ENCODE measurements at places on chromosomes 4 and X.

GRCh38 chr4:86055898-86056297 is 304.0 kb downstream of the MAPK10 start:
- no peak for DNase-seq

DNA sequence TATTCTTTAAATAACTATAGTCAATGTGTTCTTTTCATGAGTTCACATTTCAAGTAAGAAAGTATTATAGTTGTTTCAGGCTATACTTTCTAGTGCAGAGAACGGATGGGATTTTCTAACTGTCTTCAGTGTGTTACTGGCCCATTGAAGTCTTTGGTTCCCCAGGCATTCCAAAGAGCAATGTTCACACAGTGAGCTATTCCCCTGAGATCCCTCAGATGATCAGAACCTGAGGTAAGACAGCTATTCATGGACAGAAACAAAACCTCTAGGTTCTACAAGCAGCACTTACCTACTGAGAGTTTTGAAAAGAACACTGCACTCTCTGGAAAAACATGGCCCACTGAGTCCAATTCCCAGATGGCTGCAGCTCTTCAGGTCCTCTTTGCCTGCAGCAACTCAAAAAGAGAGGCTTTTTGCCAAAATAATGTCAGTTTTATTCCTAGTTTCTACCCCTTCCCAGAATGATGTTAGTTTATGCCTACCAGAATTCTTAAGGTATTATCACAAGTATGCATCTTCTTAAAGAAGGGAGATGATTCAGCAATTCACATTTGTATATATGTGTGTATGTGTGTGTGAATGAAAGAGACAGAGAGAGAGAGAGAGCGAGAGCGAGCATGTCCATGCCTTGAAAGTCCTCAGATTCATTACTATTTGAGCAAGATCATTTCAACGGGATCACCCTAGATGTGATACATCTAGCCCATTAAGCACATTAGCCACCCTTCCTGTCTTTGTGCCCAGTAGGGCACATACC is 146.1 kb downstream of the PDHA2 start:
- no peak for DNase-seq

GRCh38 chr4:182307746-182308145 is 64.5 kb downstream of the TENM3 start:
- DNase-seq: no peak

DNA sequence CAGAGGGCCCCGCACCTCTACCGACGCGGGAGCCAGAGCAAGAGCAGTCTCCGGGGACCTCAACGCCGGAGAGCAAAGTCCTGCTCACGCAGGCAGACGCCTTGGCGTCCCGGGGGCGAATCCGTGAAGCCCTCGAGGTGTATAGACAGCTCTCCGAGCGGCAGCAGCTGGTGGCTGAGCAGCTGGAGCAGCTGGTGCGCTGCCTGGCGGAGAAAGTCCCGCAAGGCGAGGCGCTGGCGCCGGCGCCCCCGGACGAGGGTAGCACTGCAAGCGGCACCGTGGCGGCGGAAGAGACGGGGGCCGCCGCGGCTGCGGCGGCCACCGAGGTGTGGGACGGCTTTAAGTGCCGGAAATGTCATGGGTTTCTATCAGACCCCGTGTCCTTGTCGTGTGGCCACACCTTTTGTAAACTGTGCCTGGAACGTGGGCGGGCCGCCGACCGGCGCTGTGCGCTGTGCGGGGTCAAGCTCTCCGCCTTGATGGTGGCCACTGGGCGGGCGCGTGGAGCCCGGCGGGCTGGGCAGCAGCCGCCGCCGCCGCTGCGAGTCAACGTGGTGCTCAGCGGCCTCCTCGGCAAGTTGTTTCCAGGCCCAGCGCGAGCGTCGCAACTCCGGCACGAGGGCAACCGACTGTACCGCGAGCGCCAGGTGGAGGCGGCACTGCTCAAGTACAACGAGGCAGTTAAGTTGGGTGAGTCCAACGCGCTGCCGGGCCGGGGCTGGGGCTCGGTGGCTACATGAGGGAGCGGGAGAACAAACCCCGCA is 672 bp downstream of the LONRF3 start:
- DNase-seq: peak; percentile 13

All from right lung (tissue), 10 donors.